NCI-H187 treated with DMSO at 0.1 percent for 48 hours (cell line): ENCODE measurements at places on chromosomes 16 and 17.

DNA sequence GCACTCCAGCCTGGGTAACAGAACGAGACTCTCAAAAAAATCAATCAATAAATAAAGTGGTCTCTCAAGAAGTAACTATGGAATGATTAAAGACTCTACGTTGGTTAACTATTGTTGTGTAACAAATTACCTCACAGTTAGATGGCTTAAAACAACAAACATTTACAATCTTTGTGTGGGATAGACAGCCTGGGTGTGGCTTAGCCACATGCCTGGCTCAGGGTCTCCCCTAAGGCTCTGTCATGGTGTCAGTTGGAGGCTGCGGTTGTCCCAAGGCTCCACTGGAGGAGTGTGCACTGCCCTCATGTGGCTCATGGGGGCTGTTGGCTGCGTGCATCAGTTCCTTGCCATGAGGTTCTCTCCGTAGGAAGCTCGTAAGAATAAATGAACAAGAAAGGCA lies 294.5 kb downstream of the SNX29 start:
- DNase-seq = no peak

GRCh38 chr16:46844771-46845170 lies 13.8 kb upstream of the C16orf87 start:
- DNase-seq = no peak

- no peak for DNase-seq
Measured at GRCh38 chr16:87201052-87201451, 116.1 kb downstream of the C16orf95 start.

GRCh38 chr16:10776280-10776679 lies 32.6 kb downstream of the NUBP1 start:
- no peak for DNase-seq

DNA sequence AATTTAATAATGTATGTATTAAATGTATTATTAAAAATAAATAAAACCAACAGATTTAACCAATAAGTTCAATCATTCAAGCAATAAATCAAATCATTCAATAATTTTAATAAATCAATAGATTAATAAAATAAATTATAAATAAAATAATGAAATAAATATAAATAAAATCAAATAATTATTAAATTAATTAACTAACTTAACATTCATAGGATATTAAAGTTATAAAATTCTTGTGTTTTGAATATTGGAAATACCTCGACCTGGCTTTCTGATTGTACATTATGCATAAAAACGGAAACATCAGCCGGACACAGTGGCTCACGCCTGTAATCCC lies 182.2 kb downstream of the BANP start:
- DNase-seq = no peak

DNA sequence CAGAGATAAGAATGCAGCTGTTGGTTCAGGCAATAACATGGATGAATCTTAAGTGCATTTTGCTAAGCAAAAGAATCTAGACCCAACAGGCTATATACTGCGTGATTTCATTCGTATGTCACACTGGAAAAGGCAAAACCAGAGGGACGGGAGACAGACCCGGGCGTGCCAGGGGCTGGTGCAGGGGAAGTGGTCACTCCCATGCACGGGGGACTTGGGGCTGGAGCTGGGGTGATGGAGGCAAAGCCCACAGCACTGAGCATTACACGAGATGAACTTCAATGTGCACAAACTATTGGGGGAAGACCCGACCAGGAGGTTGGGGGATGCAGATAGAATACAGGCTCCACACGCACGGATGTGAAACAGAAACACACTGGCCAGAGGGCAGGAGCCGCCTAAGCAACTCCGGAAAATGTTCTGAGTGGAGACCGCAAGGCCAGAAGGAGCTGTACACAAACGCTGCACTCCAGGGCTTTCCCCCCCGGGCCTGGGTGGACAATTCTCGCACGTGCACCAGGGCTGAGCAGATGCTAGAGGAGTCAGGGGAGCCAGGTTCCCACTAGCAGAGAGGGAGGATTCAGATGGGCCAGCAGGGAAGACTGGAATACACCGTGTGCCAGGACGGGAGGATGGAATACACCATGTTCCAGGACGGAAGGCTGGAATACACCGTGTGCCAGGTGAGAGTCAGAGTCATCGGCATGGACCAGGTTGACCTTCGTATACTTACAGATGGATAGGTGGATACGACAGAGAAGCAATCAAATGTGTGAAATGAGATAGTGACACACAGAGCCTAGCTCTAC lies 11.3 kb downstream of the LMF1 start:
- DNase-seq = no peak

DNA sequence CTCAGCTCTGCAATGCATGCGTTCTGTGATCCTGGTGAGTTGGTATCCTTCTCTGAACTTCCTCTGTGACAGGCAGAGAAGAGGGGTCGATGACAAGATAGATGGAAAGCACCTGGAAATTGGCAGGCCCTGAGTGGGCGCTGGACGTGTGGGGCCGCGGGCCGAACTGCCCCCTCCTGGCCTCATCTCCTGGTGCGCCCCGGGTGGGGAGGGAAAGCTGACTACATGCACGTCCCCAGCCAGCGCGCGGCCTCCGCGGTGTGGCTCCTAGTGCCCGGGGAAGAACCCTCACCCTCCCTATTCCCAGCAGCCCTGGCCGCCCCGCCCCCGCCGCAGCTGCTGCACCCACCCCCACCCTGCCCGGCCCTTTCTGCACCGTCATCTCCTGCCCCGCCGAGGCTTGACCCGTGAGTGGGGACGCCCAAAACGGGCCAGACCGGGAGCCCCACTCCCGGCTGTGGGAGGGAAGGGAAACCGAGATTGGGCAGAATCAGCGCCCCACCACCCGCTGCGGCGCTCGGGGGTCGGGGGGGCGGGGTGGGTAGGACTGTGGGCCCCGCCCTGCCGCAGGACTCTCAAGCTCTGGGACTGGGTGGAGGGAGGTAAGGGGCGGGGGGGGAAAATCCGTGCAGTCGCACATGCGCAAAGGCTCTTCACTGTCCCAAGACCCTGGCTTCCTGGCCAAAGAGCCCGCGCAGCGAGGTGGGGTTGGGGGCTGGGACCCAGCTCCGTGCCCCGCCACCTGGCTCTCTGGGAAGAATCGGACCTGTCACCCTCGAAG lies at the start of gene NOL3:
TSS of gene NOL3 (plus strand) at position 371 of the 781 bp plus-strand sequence.
- no peak for DNase-seq

DNA sequence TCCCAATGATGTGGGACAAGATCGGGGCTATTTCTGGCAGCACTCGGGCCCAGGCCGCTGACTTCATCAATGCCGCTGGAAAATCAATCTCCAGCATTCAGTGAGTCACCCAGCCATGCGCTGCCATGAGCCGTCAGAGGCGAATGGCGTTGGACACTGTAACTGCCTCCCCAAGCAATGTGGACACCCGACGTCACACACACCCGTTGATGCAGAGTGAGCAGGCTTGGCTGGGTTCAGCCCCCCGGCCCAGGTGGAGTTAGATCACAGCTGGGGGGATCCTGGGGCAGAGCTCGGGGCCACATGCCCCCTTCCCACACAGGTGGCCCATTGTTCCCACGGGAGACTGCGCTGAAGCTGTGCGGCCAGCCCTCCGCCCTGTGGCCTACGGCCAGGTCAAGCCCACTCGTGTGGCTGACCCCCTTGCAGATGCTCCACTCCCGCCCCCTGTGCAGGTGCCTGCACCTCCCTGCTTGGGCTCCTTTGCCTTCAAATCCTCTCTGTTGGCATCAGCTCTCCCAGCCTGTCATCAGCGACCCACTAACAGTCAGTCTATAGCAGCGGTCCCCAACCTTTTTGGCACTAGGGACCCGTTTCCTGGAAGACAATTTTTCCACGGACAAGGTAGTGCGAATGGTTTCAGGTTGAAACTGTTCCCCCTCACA lies 89.9 kb downstream of the TBC1D16 start:
- no peak for DNase-seq

- DNase-seq = no peak
Measured at GRCh38 chr17:75191584-75191983, 8.8 kb upstream of the SUMO2 start.

DNA sequence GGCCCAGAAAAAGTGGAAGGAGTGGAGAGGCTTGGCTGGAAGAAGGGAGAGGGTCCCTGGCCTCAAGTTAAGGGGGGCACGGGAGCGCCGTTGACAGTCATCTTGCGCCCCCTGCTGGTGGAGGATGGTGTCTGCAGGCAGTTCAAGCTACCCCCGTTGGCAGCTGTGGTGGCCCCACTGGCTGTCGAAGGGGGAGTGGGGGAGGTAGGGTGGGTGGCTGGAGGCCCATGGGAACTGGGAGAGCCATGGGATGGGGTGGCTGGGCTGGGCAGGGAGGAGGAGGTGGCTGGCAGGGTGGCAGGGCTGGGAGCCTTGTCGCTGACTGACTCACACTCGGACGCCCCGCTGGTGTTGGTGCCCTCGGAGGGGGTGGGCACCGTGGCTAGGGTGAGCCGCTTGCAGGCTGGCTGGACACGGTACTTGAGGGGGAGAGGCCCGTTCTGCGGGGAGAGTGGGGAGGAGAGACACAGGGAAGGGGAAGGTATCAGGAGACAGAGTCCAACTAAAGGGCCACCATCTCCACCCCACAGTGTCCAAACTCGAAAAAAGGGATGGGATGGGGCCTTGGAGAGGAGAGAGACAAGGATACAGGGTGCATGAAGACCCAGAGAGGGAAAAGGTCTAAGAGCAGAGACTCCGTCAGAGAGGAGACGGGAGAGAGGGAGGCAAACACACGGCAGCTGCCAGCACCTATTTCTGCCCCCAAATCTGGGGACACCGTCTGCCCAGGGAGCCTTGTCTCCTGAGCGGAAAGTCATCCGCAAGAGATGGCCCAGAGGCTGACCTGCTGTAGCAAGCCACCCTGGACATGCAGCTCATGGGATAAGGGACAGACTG lies 5.2 kb downstream of the CISD3 start:
- no peak for DNase-seq

DNA sequence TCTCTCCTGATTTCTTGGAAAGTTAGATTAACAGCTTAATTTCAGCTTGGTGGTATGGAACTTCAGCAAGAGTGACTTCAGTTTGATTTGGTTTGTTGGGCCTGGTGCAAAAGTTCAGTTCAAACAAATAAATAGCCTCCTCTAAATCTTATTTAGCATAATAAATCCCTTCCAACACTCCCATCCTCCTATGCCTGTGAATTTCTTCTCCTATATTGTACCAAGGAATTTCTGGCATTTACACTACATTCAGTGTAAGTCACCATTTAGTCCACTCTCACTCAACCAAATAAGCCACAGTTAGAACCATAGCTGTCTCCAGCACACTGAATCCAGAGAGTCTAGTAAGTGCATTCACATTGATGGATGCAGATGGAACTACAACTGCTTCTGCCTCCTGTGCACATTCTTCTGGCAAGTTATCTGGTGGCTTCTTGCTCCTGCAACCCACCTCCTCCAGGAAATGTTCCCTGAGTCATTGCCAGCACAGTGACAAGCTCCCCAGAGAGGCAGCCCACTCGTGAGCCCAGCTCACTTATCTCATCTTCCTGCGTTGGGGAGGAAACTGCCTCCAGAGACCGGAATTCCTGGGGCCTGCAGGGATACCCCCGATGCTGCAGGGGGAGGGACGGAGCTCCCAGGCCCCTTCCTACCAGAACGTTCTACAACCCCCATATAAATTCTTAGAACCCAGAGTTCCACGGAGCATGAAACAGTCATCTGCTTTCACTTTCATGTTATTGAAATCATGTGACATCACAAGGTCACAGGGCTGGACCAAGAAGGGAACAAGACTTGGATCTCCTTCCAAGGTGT lies 318.3 kb downstream of the PHKB start:
- DNase-seq = no peak

DNA sequence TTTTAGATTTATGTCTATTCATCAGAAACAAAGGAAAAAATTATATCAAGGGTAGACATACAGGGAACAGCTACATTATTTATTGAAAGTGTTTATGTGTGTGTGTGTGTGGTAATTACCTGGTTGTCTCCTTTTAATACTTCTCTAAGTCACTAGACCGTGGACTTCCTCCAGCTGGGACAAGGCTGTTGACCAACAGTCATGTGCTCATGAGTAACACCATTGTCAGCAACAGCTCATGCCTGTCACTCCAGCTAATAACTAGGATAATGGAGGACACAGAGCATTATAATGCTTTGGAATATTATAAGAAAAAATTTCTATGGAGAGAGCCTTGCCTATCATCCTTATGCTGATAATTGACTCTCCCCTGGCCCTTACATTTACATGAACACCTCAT lies 125.3 kb upstream of the SALL1 start:
- no peak for DNase-seq

- no peak for DNase-seq
Measured at GRCh38 chr17:39563476-39563875, 44.2 kb downstream of the NEUROD2 start.

GRCh38 chr16:58152246-58152868 lies 23.2 kb upstream of the CFAP20 start:
- no peak for DNase-seq

DNA sequence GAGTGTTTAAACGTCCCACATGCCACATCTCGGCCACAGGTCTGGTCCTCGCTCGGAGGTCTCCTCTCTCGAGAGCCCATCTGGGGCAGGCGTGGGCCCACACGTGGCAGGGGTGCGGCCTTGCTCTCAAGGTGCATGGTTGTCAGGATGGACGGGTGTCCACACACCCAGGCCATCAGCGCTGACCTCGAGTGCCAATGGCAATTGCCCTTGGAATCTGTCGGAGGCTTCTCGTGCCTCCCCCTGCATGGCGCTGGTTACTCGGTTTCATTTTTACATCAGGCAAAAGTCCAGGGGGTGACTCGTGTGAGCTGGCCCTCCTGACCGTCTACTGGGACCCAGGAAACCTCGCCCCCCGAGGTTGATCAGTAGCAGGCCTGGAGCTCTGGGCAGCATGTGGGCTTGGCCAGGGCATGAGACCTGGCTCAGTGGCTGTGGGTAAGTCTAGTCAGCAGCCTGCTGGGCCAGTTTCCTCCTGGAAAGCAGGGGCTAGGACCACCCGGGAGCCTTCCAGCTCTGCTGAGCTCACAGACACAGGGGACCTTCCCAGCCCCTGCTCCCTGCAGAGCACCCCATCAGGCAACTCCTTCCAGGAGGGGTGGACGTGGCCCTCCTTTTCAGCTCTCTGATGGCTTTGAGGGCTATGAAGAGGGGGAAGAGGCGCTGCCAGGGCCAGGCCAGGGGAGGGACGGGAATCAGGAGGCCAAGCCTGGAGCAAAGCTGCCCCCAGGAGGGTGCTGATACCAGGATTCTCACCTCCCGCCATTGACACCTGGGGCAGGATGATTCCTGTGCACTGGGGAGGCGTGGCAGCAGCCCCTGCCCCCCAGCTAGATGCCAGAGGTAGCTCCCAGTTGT lies 3.7 kb upstream of the ZNF469 start:
- no peak for DNase-seq
